ENCODE measurements at places on chromosomes 12 and 14. TPM values are rescaled to one million over a fixed set of nuclear protein-coding genes. Genes with fewer than 3 reads are reported as not detected.

Gene PZP
- total RNA-seq = not detected

Gene MUCL1
- total RNA-seq = not detected

Gene RHNO1
- 9.2 TPM for total RNA-seq

Gene MGP
- 4,199 TPM for total RNA-seq

Gene CCDC92
- total RNA-seq = 9.3 TPM

Gene KRT78
- total RNA-seq = not detected

Gene AKAP3
- 0.58 TPM for total RNA-seq

Gene ESPL1
- 1.8 TPM for total RNA-seq

Gene CPNE6
- not detected for total RNA-seq

Gene KRT6C
- not detected for total RNA-seq

Gene VRTN
- total RNA-seq = not detected

Gene RIPK3
- total RNA-seq = 0.35 TPM

Gene SLC39A5
- total RNA-seq = not detected

Gene RNASE1
- total RNA-seq = 1.3 TPM

Gene TAC3
- total RNA-seq = not detected

Gene YARS2
- 19.7 TPM for total RNA-seq

Gene SLC16A7
- 14.0 TPM for total RNA-seq

Gene PLEKHG7
- total RNA-seq = not detected

Gene CCDC196
- not detected for total RNA-seq

Gene KRT7
- total RNA-seq = 5.2 TPM

Gene LUM
- total RNA-seq = 252 TPM

Gene KRT74
- total RNA-seq = not detected

Gene TSPAN19
- total RNA-seq = not detected

Gene KCNMB4
- total RNA-seq = 4.7 TPM

Gene NAV3
- total RNA-seq = 38.4 TPM

Gene EML5
- not detected for total RNA-seq

Gene B3GNT4
- not detected for total RNA-seq

Gene RNASE13
- not detected for total RNA-seq

Gene NFATC4
- 83.0 TPM for total RNA-seq

Gene NFE2
- total RNA-seq = not detected

Gene ERBB3
- total RNA-seq = 4.2 TPM

Gene TMEM119
- total RNA-seq = 182 TPM

Gene NEUROD4
- not detected for total RNA-seq

Gene KCNH3
- not detected for total RNA-seq

Gene C12orf75
- total RNA-seq = 20.5 TPM

Gene GAS2L3
- total RNA-seq = 3.1 TPM

Gene GALNT16
- 1.1 TPM for total RNA-seq

Gene SIRT4
- total RNA-seq = 0.35 TPM

Gene PTPN6
- not detected for total RNA-seq

Gene ATL1
- 11.8 TPM for total RNA-seq

Gene EMP1
- total RNA-seq = 472 TPM

Gene GPR162
- total RNA-seq = 3.7 TPM

Gene ABCD4
- total RNA-seq = 21.5 TPM

Gene GATC
- total RNA-seq = 16.3 TPM

Gene KERA
- total RNA-seq = not detected

Gene MANSC4
- total RNA-seq = not detected

Gene CLEC9A
- not detected for total RNA-seq

Gene GPR84
- total RNA-seq = not detected

Gene PRB2
- total RNA-seq = not detected

Gene BCL7A
- 2.0 TPM for total RNA-seq

Gene CEBPE
- not detected for total RNA-seq

Gene PMCH
- not detected for total RNA-seq

Gene KITLG
- total RNA-seq = 9.4 TPM
